Astrocyte (in vitro differentiated cells and primary cell): ENCODE measurements at places on chromosomes 6 and 20. TPM values are rescaled to one million over a fixed set of nuclear protein-coding genes. Genes with fewer than 3 reads are reported as not detected.

DNA sequence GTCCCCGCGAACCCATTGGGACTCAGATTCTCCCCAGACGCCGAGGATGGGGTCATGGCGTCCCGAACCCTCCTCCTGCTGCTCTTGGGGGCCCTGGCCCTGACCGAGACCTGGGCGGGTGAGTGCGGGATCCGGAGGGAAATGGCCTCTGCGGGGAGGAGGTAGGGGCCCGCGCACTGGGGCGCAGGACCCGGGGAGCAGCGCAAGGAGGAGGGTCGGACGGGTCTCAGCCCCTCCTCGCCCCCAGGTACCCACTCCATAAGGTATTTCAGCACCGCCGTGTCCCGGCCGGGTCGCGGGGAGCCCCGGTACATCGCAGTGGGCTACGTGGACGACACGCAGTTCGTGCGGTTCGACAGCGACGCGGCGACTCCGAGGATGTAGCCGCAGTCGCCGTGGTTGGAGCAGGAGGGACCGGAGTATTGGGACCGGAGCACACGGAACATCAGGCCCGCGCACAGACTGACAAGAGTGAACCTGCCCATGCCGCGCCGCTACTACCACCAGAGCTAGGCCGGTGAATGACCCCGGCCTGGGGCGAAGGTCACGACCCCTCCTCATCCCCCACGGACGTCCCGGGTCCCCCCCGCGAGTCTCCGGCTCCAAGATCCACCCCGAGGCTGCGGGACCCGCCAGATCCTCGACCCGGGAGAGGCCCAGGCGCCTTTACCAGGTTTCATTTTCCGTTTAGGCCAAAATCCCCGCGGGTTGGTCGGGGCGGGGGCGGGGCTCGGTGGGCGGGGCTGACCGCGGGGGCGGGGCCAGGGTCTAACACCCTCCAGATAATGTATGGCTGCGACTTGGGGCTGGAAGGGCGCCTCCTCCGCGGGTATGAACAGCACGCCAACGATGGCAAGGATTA, 15.7 kb upstream of the HLA-A start:
- DNase-seq = no peak

- no peak for DNase-seq
These were observed 227.6 kb downstream of the ALDH8A1 start for GRCh38 chr6:134722200-134722870.

- no peak for DNase-seq
These were observed 93.9 kb upstream of the CITED2 start for GRCh38 chr6:139468178-139468819.

- no peak for DNase-seq
These were observed 73.8 kb downstream of the HUS1B start for GRCh38 chr6:583116-583515.

DNA sequence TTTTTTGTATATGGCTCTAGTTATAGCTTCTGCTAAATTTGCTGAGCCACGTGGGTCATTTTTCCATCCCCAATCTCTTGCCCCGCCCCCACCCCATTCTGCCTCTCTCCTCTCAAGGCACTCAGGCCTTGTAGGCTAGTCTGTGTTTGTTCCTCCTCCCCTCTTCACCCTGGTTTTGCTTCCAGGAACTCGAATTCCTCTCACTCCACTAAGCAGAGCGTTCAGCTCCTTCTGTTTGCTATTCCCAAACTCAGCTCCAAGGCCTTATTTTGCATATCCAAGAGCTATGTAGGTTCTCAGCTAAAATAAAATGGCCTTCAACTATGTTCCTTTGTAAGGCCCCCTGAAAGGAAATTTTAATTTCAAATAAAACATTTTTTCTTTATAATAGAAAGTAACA, 1293.7 kb downstream of the EPHA7 start:
- no peak for DNase-seq

SH3BGRL2 gene
- 14.1 and 15.9 TPM in 2 replicates for total RNA-seq

C6orf118 gene
- total RNA-seq = not detected in 2 replicates

LAMA2 gene
- 1.7 and 1.8 TPM in 2 replicates for total RNA-seq

ADAM33 gene
- total RNA-seq = 2.3 and 3.0 TPM in 2 replicates

AKAP12 gene
- total RNA-seq = 76.1 and 115 TPM in 2 replicates
